Hematopoietic multipotent progenitor cell treated with erythropoietin and hydrocortisone succinate and interleukin-3 and kit ligand, for 4 days (in vitro differentiated cells): ENCODE measurements at places on chromosomes 1 and 21.

DNA sequence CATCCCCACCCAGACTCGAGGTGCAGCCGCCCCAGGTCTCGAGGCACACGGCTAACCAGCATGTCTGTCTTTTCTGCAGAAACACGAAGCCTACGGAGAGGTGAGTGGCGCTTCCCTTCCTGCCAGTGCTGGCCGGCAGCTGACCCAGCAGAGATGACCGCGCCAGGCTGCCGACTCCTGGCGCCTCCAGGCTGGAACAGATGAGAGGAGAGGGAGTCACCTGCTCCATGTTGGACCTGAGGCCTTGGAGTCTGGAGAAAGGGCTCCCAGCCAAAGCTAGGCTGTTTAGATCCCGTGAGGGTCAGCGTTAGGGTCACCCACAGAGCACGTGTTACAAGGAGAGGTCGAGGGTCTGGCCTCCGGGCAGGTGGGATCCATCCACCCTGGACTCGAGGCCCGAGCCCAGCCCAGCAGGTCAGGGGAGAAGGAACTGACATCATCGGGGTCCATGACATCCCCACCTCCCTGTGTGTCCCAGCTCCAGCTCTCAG lies 14.9 kb downstream of the COL6A2 start:
- no peak for DNase-seq

- DNase-seq: peak; percentile 30
Observed at GRCh38 chr21:39048064-39048463, 135.2 kb downstream of the PSMG1 start.

GRCh38 chr1:28322194-28322593 lies 6.6 kb upstream of the MED18 start:
- no peak for DNase-seq

DNA sequence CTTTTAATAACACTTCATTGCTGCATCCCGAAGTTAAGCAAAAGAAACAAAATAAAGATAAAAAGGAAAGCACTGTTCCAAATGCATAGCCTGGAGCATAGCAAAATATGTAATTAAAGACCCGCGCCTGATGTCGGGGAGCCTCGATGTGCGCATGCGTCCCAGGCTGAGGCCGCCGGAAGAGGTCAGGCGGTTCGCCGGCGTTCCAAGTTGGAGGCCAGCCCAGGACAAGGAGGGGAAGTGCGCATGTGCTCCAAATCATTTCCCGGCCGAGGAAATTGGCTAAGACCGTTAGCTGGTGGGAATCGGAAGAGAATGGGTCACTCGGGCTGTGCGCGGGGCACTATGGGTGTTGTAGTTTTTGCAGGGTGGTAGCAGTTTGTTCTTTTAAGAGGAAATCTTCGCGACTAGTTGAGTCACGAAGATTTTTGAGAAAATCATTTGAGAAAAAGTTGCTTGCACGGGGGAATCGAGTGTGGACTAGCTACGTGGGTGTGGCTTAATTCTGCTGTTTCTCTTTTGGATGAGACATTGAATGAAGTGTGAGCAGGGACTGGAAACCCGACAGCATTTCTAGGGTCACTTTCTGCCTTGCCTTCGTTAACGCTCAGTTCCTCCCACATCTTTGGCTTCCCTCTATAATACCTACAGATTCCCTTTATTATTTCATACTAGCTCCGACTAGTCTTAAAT lies 31.0 kb upstream of the CD1D start:
- peak; percentile 97 for DNase-seq

- no peak for DNase-seq
Observed at GRCh38 chr1:99504287-99504686, 141.6 kb upstream of the PALMD start.

- no peak for DNase-seq
Observed at GRCh38 chr1:48931506-48932192, 155.0 kb upstream of the BEND5 start.

- no peak for DNase-seq
Observed at GRCh38 chr1:227891955-227892488, 55.7 kb downstream of the WNT9A start.

- DNase-seq: peak; percentile 80
Observed at GRCh38 chr1:234212764-234213657, 160.2 kb upstream of the COA6 start.

DNA sequence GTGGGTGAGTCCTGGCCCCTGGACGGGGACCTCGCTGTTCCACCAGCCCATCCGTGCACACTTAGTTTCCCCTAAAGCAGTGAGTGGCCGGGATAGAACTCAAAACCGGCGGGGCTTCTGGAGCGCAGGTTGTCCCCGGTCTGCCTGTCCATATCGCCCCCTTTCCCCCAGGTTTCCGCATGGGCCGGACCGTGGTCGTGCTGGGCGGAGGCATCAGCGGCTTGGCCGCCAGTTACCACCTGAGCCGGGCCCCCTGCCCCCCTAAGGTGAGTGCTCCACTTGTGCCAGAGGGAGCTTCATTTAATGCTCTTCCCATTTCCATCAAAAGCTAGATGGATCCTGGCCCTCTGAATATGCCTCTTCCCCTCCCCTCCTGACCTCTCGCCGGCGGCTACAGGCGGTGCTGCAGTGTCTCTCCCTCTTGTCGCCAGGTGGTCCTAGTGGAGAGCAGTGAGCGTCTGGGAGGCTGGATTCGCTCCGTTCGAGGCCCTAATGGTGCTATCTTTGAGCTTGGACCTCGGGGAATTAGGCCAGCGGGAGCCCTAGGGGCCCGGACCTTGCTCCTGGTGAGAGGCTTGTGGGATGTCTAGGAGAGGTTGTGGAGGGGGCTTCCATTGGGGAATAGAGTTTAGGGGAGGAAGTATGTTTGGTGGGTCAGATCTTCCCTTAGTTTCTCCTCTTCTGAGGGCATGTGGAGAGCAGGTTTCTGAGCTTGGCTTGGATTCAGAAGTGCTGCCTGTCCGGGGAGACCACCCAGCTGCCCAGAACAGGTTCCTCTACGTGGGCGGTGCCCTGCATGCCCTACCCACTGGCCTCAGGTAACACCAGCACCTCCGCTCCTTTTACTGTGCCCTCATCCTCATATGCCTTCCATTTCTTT lies 683 bp downstream of the PPOX start:
- DNase-seq: peak; percentile 71

DNA sequence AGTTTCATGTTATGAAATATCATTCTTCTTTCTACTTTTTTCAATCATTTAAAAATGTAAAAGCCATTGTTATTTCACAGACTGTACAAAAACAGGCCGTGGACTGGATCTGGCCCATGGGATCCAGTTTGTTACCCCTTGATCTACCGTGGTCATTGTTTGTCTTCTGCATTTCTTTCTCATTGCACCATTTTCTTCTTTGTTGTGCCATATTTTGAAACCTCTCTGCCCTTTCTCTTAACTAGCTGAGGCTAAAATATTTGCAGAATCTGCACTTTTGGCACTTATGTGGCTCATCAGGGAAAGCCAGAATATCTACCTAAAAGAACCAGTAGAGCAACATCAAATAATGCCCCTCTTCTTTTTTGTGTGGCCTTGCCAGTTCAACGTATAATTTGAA lies 50.5 kb downstream of the DNAJC6 start:
- DNase-seq: no peak

- peak; percentile 73 for DNase-seq
Observed at GRCh38 chr1:228691926-228692325, 43.4 kb upstream of the RHOU start.

- no peak for DNase-seq
Observed at GRCh38 chr1:183600634-183601033, 10.4 kb upstream of the NCF2 start.

- DNase-seq: peak; percentile 89
Observed at GRCh38 chr1:225845571-225846259, 35.8 kb downstream of the EPHX1 start.

GRCh38 chr21:26739189-26739588 lies 106.0 kb downstream of the ADAMTS1 start:
- DNase-seq: no peak

- DNase-seq: peak; percentile 24
Observed at GRCh38 chr1:150148837-150149270, 862 bp upstream of the PLEKHO1 start.

DNA sequence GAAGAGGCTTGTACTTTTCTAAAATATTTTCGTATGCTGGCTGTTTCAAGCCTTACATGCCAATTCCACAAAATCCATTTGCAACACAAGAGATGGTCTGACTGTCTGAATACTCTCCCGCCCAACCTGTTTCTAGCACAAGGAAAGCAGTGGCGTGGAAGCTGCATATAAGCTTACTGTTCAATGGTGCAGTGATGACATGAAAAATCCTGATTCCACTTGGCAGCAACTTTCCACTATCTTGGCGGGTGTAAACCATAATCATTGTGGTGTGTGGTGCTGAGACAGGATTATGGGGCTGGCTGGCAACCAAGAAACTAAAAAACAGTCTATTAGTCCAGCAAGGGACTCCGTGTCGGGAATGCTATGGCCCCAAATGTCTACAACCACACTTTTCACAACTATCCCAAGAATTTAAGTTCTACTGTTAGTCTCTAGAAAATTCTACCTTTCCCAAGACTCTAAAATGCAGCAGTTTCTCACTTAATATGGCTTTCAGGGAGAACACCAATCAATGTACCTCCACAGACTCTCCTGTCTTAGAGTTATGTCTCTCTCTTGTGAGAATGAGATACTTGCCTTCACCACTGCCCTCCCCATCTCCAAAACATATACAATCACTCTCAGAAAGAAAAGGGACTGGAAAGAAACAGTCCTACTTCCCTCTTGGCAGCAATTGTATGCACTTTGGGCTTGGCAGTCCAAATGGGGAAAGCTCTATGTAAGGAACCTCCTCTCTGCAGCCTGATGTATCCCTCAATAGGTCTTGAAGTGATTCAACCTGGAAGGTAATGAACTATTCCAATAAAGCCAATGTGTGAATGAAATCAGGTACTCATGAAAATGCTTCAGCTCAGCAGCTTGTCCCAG lies 9.5 kb downstream of the COLGALT2 start:
- no peak for DNase-seq

- peak; percentile 29 for DNase-seq
Observed at GRCh38 chr21:33966324-33966949, 50.8 kb upstream of the ATP5PO start.

- peak; percentile 49 for DNase-seq
Observed at GRCh38 chr1:223709598-223709997, 2.7 kb upstream of the CAPN2 start.

GRCh38 chr1:244159646-244160045 lies 108.6 kb downstream of the ZBTB18 start:
- no peak for DNase-seq

- DNase-seq: no peak
Observed at GRCh38 chr1:218930472-218931241, 243.0 kb upstream of the LYPLAL1 start.

GRCh38 chr1:173249349-173249748 lies 42.2 kb upstream of the TNFSF4 start:
- DNase-seq: peak; percentile 25

DNA sequence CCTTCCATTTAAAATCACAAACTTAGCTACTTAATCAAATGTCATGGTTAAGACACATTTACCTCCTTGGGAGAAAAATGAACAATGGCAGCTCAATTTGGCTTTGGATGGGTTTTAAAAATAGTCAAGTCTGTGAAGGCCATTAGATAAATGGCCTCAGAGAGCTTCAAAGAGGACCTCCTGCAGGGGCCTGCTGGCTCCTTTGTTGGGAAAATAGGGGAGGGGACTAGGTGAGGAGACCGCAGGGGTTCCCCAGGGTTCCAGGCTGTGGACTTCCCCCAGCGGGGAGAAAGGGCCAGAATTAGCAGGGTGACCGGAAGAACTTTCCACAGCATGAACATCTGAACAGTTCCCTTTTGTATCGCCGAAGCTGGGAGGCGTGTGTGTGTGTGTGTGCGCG lies 3.4 kb upstream of the AJAP1 start:
- DNase-seq: no peak

DNA sequence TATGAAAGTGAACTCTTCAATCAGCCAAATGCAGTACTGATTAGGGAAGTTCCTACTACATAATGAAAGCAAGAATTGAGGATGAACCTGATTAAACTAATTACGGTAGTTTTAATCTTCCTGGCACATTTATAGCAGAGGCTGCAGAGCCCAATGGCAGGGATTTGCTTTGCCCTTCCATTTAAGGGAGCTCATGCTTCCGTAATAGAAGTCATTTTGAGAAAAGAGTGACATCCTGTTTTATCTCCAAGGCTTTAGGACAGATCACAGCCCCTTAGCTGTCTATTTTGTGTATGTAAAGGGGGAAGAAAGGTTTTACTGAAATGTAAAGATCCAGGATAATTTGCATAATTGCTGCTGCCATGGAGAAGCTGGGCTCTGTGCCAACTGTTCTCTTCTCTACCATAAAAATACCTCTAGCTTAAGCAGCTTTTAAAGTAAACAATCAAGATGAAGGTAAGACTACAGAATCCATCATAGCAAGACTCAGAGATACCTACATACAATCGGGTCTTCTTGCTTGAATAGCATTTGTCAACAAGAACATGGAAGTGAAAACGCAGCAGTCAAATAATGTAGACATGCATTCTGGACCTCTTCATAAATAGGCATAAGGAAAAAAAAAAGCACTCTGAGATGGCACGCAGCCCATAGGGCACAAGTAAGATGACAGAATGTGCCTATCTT lies 62.5 kb downstream of the ASH1L start:
- peak; percentile 54 for DNase-seq

DNA sequence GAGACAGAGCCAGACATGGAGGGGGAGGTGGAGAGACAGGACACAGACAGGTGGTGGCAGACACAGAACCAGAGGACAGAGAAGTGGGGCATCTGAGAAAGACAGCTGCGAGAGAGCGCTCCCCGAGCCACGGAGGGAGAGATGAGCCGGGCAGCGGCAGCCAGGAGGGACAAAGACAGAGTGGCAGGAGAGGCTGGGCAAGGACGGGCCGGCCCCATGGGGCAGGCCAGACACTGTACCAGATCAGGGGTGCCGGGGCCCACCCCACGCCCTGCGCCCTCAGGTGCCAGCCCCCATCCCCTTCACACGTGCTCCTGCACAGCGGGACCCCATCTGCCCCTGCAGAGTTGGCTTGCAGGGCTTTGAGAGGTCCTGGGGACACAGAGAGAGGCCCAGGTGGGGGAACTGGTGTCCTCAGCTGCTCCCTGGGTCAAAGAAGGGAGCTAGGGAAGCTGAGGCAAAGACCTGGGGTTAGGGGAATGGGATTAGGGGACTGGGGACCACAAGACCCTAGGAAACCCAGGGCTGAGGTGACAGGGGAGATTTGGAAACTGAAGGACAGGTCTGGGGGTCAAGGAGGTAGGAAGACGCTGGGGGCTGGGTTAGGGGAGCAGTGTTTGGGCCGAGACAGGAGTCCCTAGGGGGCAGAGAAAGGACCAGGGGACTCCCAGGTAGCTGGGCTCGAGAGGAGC lies 643 bp downstream of the FNDC5 start:
- no peak for DNase-seq

DNA sequence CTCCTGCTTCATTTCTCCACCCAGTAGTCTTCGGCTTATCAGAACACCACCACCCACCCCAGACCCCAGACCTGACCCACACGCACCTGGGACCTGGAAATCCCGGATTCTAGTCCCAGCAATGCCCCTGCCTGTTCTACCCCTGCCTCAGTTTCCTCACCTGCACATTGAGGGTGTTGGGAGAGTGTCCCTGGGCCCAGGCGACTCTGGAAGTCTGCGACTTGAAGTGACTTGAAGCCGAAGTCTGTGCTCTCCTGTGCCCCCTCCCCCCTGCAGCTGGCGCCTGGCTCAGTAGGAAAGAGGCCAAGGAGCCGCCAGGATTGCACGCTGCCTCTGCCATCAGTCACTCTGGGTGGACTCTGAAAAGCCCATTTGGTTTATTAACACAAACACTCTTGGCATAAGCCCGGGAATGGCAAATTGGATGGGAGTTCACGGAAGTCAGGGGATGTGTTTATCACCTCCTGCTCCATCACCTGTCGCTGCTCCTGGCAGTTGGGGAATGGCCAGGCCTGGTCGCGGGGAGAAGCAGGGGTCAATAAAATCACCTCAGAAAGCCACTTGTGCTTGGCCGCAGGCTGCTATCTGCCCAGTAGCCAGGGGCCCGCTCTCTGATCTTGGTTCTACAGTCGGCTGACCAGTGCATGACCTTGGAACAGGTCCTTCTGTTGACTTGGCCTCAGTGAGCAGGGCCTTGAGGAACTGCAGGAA lies 132.7 kb downstream of the ACTL8 start:
- DNase-seq: no peak
